ENCODE measurements at places on chromosomes 6 and 20.

GRCh38 chr6:56486681-56487080 lies 156.0 kb downstream of the DST start:
- DNase-seq: no peak

- no peak for DNase-seq
Measured at GRCh38 chr6:45513213-45513618, 135.5 kb upstream of the SUPT3H start.

DNA sequence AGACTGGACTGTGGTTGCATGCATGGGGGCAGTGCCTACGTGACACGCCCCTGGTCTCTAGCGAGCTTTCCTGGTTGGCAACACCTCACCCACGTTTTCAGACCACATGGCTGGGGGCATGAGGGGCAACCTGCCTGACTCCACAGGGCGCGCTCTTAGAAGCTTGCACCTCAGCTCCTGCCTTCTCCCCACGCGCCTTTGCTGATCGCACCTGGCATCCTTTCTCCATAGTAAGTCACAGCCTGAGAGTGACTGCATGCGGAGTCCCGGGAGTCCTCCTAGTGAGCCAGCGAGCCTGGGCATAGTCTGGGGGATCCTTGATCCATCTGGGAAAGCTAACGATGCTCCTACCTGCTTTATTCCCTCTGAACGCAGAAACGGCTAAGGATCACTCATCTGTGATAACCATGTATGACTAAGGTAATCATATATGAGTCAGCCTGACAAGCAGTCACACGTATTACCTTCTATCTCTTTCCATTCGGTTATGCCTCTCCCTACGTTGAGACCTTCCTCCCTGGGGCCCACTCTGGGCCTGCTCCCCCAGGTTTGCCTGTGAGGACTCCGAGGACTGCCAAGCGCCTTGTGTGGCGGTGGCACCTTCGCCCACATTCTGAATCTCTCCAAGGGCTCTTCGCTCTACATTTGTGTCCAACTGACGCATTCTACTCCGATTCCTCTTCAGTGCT lies 4.5 kb downstream of the TCFL5 start:
- no peak for DNase-seq

- DNase-seq: no peak
Measured at GRCh38 chr6:38367231-38367630, 272.5 kb downstream of the BTBD9 start.

DNA sequence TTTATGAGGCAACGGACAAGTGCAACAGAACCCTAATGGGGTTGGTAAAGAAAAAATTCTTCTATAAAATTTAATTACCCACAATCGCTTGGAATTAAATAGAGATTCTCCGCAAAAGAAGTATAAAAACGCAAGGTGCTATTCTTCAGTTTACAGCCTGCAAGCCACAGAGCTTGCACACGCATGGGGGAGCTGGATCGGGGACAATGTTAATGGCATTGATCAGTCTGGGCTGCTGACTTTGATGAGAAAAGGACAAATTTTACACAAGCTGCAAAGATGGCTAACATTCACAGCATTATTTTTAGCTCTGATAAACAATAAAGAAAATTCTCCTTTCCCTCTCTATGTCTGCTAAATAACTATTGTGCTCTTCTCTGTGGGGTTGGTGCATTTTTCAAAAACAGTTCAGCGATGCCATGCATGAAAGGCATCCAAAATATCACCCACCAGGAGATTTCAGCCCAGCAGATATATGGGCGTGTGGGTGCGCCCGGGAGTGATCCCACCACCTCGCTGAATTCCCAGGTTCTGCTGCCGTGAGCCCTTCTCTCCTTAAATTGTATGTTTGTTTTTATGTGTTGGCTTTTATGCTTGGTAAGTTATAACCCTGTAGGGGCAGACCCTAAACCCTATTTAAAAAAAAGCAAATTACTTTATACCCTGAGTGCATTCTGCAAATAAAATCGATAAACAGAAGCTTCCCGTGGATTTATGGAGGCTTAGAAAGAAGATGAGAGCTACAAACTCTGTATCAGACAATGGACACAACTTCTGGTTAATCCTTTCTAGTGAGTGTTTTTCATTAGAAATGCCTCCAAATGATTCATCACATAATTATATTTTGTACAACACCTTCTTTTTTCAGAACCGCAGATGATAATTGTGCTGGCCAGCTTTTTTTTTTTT lies 55.6 kb downstream of the NOX3 start:
- no peak for DNase-seq

GRCh38 chr6:21522797-21523456 lies 70.6 kb upstream of the SOX4 start:
- no peak for DNase-seq

- no peak for DNase-seq
Measured at GRCh38 chr6:32045811-32046449, 7.7 kb downstream of the CYP21A2 start.

GRCh38 chr20:16844406-16844805 lies 96.2 kb downstream of the OTOR start:
- no peak for DNase-seq

- no peak for DNase-seq
Measured at GRCh38 chr20:43650997-43651525, 15.9 kb upstream of the MYBL2 start.

DNA sequence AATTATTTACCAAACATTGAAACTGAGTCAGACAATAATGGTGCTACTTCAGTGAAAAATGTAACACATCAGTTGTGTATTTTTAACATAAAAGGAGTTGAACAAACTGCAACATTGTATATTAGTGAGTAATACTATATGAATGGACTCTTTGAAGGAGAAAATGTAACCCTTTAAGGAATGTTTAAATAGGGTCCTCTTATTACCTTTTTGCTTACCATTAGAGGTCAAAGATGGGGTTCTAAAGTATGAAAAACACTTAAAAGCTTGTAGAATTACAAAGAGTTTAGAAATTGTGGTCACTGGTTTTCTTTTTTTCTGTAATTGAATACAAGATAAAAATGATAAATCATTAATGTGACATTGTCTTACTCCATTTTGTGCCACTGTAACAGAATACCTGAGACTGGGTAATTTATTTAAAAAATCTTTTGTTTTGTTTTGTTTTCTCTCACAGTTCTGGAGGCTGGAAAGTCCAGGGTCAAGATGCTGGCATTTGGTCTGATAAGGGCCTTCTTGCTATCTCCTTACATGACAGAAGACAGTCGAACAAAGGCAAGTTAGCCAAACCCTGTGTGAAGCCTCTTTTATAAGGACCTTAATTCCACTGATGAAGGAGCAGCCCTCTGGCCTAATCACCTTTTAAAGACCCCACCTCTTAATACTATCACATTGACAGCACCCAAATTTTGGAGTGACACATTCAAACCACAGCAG lies 43.2 kb downstream of the SESN1 start:
- no peak for DNase-seq

GRCh38 chr6:31356216-31356945 lies 598 bp downstream of the HLA-B start:
- peak; percentile 79 for DNase-seq

GRCh38 chr6:95127261-95127660 lies 450.1 kb upstream of the MANEA start:
- DNase-seq: no peak

DNA sequence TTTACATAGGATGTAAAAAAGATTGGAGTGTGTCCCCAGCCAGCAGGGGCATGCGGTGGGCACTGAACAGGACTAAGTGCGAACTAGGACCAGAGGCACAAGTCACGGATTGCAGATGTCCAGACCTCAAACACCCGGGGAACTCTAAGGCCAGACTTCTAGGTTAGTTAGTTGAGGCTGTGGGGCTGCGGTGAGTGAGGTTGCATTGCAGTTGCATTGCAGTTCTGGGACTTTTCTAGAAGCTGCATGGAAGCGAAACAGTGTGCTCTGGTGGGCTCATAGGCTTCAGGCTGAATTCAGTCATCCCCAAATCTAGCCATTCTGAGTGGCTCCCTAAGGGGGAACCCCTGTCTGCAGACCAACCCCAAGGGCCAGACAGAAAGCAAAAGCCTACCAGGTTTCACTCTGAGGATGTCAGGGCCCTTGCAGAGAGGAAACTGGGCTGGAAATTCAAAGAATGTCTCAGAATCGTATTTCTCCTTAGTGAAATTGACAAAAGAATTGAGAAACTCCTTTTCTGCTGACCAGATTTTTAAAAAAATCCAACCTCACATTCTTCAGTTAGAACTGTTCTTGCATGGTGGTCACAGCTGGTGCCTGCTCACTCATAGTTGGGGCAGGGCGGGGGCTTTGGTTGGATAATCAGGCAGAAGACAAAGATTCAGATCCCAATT lies 182.8 kb downstream of the ZDHHC14 start:
- DNase-seq: peak; percentile 20

DNA sequence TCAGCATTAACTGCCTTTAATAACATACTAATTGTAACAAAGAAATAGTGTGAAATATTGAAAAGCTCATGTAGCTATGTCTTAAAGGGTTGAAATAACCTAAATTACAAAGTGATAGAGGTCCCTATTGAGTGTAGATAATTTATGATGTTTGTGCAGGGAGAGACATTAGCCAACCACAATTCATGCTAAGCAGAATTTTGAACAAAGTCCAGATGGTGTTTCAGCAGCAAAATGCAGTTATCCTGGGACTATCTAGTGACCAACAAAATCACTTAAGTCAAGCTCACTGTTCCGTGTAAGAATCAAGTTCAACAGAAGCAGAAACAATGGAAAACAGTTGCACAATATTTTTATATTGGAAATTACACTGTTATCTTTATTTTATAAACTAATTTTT lies 218.5 kb downstream of the SIM1 start:
- DNase-seq: no peak

GRCh38 chr6:136963259-136963658 lies 41.2 kb downstream of the SLC35D3 start:
- DNase-seq: no peak

DNA sequence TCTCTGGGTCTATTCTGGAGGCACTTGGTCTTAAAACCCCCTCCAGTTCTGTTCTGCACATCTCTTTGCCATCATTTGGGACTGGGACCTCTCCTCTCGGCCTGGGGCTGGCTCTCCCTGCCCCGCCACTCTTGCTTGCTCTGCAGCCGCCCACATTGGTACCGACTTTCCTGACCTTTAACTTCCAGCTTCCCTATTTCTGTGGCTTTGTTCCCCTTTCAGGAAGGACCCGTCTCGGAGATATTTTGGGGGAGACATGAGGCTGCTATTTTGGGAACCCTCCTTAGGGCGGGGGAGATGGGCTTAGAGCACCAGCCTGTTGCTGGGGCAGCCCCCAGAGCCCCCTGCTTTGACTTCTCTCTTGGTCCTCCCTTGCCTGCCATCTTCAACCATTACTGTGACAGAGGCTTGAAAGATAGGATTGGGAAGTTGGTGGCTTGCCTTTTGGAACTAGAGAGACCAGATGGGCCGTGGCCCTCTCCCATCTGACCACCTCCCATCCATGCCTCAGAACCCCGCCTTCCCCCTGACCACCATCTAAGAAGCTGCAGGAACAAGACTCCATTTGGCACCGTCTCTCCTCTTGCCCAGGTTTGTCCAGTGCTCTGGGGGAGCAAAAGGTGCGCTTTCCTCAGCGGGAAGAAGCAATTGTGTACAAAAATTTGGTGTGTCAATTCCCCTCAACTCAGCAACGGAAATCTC lies 914 bp downstream of the TREM2 start:
- no peak for DNase-seq

GRCh38 chr20:47638851-47639250 lies 137.2 kb downstream of the NCOA3 start:
- no peak for DNase-seq

- DNase-seq: no peak
Measured at GRCh38 chr20:38872491-38873049, 53.6 kb upstream of the FAM83D start.

DNA sequence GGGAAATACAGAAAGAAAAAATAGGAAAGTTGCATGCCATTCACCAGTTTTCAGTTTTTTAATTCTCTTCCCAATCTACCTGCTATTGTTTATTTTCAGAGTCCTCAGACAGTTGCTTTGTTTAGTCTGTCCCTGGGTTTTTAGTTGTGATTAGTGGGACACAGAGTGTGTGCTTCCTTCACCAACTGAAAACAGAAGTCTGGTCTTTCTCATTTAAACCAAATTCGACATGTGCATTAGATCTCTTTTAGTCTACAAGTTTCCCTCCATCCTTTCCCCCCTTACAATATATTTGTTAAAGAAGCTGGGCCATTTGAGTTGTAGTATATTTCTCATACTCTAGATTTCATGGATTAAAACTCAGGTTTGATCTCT lies 58.7 kb upstream of the STMND1 start:
- DNase-seq: no peak

GRCh38 chr6:75611702-75612375 lies 10.2 kb downstream of the SENP6 start:
- peak; percentile 19 for DNase-seq

DNA sequence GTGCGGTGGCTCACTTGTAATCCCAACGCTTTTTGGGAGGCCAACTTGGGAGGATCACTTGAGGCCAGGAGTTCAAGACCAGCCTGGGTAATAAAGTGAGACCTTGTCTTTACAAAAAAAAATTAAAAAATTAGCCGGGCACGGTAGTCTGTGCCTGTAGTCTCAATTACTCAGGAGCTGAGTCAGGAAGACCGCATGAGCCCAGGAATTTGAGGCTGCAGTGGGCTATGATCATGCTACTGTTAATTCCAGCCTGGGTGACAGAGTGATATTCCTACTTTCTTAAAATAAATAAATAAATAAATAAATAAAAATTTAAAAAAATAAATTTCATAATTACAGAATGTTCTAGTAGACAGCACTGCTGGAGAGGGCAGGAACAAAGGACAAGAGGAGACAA lies 62.4 kb downstream of the DST start:
- DNase-seq: no peak

GRCh38 chr6:169719117-169719516 lies 5.2 kb downstream of the PHF10 start:
- no peak for DNase-seq

DNA sequence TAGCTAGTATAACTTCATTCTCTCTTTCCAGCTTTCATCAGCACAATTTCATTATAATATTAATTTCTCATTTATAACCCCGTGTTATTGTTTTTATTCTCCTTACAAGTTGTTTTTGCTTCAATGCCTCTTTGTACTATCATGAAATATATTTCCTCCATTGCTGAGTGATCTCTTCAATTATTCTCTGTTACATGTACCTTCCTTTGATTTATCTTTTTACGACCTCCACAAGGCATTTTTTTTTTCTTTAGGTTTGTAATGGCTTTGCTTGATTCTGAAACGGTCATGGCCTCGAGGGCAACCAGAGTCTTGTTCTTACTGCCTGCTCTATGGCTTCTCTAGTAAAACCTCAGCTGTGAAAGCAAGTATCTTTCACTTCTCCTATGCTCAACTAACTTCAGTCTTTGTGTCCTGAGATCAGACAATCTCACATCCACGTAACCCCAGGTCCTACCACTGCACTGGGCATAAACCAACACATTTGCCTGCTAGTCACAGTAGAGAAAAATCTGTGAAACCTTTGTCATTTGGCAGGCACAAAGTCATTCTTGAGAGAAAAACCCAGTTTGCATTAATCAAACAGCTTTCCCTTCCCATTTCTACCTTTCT lies 119.9 kb downstream of the UST start:
- DNase-seq: no peak

GRCh38 chr6:37451441-37452193 lies 18.6 kb downstream of the CMTR1 start:
- DNase-seq: no peak

DNA sequence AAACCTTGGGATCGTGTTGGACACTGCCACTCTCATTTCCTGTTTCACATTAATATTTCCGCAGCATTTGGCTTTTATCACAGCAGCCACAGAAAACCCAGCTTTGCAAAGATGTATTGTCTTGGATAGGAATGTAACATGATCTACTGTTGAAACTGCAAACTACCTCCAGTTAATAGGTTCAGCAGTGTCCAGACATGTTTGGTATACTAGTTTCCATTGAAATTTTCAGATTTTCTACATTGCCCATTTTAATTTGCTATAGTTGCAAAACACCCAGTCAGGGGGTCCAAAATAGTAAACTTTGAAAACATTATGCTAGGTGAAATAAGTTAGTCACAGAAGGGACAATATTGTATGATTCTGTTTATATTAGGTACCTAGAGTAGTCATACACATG lies 3.3 kb downstream of the ANKRD6 start:
- no peak for DNase-seq
